AG08395 (cell line): ENCODE measurements at places on chromosomes 7 and 10.

DNA sequence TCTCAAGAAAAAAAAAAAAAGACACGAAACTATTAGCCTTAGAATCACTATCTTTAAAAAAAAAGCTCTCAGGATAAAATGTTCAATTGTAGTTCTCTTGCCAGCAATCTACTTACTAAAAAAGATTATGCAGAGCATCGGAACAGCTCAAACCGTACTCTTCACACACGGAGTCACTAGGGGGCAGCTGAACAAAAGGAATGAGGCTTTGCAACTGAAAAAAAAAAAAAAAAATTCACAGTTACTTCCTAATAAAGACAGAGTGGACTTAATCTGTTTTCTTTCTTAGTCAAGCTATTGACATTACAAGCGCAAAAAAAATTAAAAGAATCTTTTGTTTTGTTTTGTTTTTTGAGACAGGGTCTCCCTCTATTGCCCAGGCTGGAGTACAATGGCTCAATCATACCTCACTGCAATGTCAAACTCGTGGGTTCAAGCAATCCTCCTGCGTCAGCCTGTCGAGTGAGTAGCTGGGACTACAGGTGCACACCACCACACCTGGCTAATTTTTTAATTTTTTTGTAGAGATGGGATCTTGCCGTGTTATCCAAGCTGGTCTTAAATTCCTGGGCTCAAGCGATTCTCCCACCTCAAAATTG lies 11.5 kb downstream of the PMS2 start:
- peak; percentile 75 for DNase-seq

GRCh38 chr7:4054158-4054557 lies 627.9 kb upstream of the FOXK1 start:
- no peak for DNase-seq

- DNase-seq: no peak
These were observed 24.0 kb downstream of the VOPP1 start for GRCh38 chr7:55548295-55548731.

- DNase-seq: no peak
These were observed 33.7 kb downstream of the ZMIZ1 start for GRCh38 chr10:79102498-79102874.

DNA sequence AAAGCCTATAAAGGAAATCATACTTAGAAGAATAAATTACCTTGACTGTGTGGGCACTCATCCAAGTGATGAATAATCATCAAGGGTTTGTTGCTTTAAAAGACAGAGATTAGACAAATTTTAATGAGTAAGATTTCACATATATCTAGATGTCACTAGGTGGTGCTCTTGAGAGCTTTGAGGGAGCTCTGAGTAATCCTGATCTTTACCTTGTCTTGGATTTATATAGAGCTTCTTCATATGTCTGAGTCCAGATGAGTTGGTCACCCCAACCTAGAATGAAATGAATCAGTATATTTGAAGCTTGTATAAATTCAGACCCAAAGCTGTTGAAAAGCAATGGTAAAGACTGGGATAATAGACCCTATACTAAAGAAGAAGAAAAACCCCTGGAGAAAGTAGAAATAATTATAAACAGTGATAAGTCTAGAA lies 3.7 kb downstream of the AGR2 start:
- DNase-seq: peak; percentile 75

DNA sequence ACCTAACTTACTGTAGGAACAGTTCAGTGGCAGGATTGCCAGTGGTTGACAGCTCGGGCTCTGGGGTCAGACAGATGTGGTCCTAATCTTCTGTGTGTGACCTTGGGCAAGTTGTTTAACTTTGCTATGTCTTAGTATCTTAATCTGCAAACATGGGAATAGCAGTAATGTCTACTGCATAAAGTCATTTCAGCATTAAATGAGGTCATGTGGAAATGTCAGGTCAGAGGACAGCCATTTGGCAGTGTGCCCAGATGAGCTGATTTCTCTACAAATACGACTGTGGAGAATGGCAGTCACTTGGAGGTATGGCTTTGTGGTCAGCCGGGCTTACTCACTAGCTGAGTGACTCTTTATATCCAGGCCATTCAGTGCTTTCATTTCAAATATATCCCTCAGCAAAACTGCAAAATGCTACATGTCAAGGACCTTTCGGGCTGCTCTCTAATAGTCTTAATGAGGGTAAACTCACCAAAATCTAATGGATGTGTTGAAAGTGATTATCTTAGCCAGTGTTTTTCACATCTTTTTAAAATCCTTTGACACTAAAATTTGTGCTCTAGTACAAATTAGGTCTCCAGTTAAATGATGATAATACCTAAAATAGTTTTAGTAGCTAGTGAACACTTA lies 171.4 kb downstream of the ST7 start:
- DNase-seq: peak; percentile 82

DNA sequence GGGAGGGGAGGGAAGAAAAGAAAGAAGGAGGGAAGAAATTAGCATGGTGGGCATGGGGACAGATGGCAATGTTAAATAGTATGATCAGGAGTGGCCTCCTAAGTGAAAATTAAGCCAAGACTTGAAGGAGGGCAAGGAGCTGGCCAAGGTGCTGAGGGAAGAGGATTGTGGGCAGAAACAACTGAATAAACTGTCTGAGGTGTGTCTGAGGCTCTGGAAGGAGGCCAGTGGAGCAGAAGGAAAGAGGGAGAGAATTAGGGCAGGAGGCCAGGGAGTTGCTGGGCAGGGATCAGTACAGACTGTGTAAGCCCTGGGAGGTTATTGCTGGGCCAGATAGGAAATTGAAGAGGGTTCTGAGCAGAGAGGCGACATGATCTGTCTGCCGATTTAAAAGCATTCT lies 40.6 kb upstream of the VKORC1L1 start:
- peak; percentile 11 for DNase-seq

GRCh38 chr7:158948376-158948775 lies 92.0 kb downstream of the DYNC2I1 start:
- no peak for DNase-seq

GRCh38 chr7:16739863-16740622 lies 13.5 kb upstream of the TSPAN13 start:
- DNase-seq: peak; percentile 93

DNA sequence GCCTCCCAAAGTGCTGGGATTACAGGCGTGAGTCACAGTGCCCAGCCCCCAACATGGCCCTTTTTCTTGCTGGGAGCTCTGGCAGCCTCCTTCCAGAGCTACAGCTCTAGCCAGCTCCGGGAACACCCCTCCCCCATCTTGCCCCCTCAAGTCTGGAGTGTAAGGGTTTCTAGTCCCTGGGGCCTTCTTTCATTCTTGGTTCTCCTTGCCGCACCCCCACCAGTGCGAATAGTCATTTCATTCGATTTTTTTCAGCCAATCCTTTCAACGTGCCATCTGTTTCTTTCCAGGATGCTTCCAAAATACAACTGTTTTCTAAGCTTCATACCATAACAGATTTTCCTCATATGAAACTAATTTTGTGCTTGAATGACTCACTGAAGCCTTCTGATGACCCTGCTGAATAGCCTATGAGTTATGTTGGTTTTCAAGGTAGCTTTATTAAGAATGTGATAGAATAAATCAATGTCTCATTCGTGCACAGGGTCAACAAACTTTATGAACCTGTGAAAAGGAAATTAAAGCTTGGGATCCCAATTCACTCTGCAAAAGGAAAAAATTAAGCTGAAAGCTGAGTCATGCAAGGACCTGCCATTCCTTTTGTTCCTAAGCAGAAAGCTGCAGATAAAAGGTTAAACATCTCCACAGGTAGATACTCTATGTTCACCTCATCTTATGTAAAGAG lies 38.6 kb downstream of the CDC14C start:
- DNase-seq: no peak
